Activated CD4-positive, alpha-beta T cell treated with anti-CD3 and anti-CD28 coated beads, Interleukin-2, Interleukin-6, amounts not matched to agents 100 ng/mL and 50 ng/mL, durations not matched to agents 16 hours and 8 hours (primary cell): ENCODE measurements at places on chromosomes 13 and 19.
A peak's percentile ranks its signal among the peaks of the same experiment; 100 is the strongest.

- no peak for DNase-seq
These were observed 60.5 kb downstream of the ELF1 start for GRCh38 chr13:40958655-40959054.

- DNase-seq, result no peak
These were observed 78.8 kb upstream of the TPP2 start for GRCh38 chr13:102517959-102518358.

DNA sequence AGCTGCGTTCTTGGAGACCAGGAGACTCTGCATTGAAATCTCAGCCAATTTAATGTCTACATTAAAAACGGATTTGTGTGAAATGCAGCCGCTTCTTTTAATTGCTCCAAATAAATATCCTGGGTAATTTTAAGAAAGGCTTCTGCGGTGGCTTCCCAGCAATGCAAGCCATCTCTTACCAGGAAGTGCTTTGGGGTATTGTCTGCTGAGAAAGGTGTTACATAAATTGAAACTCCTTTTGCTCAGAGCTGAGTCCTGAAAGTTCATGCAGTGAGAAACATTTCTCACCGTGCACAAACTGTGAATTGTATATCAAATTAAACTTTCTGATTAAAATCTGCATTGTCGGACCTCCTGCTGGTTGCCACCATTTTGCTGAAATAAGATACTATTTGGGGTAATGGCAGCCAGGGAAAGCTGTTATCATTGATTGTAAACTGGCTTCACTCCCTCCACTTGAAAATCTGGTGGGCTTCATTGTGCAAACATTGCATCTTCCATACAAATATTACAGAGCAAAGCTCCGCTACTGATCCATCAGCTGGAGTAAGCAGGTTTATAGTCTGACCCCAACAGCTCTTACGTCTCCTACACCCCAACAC is 59.5 kb downstream of the ZIC5 start:
- peak; percentile 67 for DNase-seq

DNA sequence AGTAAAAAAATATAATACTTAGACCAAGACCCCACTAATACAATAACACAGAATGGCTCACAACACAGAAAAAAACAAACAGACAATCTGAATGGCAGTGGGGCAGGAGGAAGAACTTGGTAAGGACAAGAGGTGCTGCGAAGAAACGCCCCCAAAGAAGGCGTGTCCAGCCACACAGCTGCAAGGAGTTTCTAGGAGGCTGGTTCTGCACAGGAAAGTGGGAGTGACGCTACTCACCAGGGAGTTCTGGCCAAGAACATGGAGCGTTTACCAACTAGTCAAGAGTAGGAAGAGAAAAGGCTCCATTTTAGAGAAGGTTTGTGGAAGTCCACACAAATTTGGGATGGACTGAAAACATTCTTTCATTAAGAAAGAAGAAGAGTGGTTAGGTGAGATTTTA is 95.3 kb upstream of the SLC15A1 start:
- no peak for DNase-seq

DNA sequence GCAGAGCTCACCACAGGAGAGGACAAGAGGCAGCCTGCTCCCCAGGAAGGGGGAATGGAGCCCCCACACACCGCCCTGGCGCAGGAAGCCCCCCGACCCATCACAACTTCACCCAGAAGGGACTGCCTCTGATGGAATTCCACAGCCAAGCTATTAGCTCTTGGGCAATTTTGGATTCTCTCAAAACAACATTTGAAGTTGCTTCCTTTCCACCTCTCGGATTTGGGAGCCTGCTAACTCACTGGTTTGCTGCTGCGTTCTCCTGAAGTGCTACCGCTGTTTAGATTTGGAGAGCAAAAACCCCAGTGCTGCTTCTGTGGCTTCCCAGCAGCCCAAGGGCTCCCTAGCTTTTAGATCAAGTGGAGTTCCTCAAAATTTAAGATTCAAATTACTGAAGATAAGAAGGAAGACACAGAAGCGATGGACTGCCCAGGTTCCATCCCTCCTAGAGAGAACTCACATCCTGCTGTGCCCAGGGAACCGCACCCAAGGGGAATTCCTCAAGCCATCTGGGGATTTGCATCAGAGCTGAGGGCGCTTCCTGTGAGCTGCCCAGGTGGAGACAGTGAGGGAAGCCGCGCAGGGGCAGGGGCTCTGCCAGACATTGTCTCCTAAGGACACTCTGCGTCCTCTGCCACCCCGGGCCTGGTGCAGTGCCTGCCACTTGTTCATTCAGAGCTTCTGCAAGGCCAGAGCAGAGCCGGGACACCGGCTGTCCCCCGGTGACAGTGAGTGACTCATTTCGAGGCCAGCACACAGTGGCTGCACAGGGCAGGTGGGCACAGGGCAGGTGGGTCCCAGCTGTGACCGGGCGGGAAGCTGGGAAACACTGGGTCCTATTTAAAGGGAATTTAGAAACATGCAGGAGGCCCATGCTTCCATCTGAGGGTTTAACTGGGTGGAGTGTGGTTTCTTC is 45.5 kb downstream of the COL4A1 start:
- no peak for DNase-seq

- no peak for DNase-seq
These were observed 42.1 kb upstream of the C13orf46 start for GRCh38 chr13:114015969-114016295.

- no peak for DNase-seq
These were observed 58.2 kb downstream of the NUFIP1 start for GRCh38 chr13:44930963-44931623.

DNA sequence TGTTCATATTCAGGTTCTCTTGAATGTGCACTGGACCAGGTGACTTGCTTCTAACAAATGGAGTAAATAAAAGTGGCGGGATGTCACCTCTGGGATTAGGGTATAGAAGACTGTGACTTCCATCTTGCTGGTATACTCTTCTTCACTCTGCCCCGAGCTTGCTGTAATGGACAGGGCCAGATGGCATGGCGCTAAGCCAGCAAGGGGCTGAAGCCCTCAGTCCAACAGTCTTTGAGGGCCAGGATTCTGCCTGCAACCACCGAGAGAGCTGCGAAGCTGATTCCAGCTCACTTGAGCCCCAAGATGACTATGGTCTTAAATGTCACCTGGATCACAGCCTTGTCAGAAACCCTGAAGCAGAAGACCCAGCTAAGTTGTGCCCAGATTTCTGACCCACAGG is 600.0 kb downstream of the FGF9 start:
- DNase-seq, result no peak

DNA sequence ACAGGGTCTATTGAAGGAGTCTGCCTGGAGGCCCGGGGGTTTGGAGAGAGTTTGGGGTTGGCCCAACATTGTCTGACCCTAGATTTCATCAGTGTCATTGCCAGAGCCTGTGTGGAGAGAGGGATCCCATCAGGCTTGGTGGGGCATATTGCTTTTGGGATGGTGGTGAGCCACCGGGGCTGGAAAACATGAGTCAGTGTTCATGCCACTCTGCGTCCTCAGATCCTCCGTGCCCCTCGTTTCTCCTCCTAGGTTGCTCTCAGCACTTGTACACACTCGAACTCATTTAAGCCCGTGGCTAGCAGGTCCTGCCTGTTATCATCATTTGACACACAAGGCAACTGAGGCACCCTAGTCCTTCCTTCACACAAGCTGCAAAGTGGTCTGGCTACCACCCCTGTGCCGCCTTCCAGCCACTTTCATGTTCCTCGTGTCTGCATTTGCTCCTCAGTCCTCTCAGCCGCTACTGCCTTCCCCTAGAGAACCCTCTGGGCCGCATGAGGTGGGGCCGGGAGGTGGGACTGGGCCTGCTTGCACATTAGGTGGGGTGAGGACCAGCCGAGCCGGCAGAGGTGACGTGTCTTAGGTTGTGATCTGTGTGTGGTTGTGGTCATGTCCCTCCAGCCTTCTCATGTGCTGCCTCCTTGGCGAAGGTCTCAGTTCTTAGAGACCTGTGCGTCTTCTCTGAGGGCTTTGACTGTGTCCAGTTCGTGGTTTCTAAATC is 3.6 kb downstream of the NACC1 start:
- no peak for DNase-seq

DNA sequence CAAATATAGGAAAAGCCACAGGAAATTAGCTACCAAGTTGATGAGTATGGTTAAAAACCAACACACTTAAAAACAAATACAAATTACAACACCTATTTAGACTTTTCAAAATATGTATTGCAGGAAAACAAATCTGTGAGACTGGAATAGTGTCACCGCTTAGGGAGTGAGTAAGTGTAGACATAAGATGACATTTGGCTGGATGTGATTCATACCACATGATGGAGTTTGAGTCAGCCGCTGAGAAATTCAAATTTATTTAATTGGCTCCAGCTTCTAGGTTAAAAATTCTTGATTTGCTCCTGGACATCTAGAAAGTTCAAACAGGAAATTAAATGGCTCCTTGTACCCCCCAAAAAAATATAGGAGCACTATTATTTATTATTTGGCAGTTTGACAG is 531.7 kb downstream of the SLITRK1 start:
- no peak for DNase-seq

GRCh38 chr13:98792785-98793495 is 40.5 kb upstream of the SLC15A1 start:
- DNase-seq, result no peak

- DNase-seq, result no peak
These were observed 135.7 kb downstream of the USP12 start for GRCh38 chr13:27035892-27036235.

DNA sequence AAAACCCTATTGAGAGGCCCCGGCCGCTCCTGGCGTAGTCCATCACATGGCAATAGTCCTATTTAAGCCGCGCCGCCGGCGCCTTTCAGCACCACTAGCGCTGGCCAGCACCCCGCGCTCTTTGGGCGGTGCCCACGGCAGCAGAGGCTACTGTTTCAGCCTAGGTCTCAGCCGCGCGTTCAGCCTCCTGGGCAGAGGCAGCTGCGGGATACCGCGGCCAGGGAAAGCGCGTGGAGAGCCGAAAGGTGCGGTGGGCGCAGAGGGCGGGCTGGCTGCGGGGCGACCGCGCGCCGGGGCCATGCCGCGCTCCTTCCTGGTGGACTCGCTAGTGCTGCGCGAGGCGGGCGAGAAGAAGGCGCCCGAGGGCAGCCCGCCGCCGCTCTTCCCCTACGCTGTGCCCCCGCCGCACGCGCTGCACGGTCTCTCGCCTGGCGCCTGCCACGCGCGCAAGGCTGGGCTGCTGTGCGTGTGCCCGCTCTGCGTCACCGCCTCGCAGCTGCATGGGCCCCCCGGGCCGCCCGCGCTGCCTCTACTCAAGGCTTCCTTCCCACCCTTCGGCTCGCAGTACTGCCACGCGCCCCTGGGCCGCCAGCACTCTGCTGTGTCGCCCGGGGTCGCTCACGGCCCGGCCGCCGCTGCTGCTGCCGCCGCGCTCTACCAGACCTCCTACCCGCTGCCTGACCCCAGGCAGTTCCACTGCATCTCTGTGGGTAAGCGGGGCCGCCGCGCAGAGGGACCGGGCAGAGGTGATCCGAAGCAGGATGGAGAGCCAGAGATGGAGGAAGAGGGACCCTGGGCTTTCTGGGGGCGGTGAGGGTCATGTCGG is at the start of gene GSX1:
Gene GSX1, plus strand, starts transcription at position 91 of the 826 bp plus-strand sequence. Its CDS starts 208 bp downstream, at position 299.
- DNase-seq, result peak; percentile 43

DNA sequence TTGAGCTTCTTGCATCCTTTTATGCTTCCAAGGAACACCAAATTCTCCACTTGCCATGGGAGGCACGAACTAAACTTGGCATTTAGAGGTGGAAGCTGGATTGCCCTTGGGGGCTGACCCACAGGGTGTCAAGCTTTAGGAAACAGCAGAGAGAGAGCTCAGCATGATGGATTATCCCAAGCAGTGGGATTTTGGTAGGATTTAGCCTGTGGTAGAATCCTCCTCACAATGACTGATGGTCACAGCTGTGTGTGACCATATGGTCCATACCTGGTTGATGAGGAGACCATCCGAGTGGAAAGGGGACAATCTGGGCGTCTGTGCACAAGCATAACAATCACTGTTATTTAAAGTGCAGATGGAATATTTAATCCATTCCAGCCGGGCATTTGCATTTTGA is 40.1 kb upstream of the PSG9 start:
- DNase-seq, result no peak

- no peak for DNase-seq
These were observed 419.8 kb downstream of the SLITRK6 start for GRCh38 chr13:85379433-85379832.

GRCh38 chr13:40660141-40660664 is 6.2 kb downstream of the FOXO1 start:
- DNase-seq, result no peak

GRCh38 chr13:40189426-40189825 is 477.0 kb downstream of the FOXO1 start:
- DNase-seq, result peak; percentile 40

DNA sequence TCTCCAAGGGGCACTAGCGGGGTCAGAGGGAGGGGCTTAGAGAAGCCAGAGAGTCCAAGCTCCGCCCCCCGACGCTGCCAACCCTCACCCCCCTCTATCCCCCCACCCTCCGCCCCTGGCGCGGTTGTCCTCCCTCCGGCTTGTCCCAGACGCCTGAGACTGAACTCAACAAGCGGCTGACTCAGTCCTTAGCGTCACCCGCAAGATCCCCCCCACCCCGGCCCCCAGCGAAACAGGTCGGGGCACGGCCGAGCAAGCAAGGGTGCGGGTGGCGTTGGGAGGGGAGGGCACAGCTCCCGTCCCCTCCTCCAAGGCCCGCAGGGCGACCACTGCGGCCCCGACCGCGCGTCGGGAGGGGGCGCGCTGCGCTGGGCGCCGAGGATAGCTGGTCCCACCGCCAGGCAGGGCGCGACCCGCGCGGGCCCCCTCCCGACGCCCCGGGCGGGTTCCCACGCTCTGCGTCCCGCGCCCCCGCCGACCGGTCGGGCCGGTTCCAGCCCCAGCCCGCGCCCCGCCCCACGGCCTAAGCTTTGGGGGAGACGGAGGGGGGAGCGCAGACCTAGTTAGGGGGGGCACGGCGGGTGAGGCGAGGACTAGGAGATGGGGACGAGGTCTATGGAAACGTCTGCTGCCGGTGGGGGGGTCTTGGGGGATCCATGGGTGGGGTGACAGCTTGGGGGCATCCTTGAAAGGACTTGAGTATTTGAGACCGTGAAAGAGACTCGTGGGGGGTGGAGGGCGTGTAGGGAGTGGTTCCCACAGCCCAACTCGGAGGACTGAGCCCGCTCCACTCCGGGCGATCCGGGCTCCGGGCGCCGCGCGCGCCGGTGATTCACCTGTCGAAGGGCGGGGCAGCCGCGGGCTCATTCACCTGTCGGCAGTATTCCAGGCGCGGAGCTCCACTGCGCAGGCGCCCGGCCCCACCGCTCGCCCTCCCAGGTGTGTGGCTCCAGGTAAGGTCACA is 5.1 kb downstream of the NOTCH3 start:
- DNase-seq, result no peak

DNA sequence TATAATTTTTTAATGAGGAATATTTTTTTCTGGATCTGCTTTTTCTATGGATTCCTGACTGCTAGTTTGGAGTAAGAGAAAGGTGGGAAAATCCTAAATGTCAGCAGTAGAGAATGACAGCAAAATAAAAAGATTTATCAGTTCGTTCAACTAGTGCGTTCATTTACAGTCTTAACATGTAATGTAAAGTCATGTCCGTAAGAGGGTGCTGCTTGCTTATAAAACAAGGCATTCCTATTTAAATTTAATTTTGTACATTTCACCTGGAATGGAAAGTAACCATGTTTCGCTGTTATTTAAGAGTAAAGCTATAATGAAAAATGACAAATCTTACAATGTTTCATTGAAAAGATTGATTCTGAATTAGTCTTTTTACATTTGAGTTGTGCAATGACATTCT is 76.6 kb downstream of the ZMYM2 start:
- DNase-seq, result no peak
